Neuronal stem cell (in vitro differentiated cells): ENCODE measurements at places on chromosomes 4 and X.

DNA sequence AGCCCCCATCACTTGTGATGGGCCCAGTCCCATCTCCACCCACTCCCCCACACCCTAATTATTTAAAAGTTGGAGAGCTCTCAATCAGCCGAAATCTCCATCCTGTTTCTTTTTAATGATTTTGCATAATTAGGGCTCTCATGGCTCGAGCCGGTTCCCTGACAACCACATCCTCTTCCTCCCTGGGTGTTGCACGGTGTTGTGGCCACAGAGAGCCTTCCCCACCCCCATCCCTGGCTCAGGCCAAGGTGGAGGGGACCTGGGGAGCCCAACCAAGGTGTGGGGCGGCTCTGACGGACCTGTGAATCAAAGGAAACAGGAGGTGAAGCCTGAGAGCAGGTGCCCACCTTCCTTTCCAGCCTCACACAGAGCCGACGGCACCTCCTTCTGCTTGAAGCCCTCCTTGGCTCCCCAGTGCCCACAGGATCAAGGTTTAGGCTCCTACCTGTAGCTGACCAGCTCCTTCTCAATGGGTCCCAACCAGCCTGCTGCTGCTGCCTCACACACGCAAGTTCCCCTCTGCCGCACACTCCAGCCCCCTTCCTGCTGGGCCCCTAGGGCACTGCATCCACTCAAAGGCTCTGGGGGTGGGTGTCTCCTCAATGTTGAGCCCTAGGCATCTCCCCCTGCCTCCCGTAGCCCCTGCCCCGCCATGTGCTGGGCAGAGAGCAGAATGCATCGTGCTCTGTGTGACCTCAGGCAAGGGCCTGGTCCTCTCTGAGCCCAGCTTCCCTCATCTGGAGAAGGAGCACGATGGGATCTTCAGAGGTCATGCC, 68.7 kb downstream of the WFS1 start:
- DNase-seq, result no peak

DNA sequence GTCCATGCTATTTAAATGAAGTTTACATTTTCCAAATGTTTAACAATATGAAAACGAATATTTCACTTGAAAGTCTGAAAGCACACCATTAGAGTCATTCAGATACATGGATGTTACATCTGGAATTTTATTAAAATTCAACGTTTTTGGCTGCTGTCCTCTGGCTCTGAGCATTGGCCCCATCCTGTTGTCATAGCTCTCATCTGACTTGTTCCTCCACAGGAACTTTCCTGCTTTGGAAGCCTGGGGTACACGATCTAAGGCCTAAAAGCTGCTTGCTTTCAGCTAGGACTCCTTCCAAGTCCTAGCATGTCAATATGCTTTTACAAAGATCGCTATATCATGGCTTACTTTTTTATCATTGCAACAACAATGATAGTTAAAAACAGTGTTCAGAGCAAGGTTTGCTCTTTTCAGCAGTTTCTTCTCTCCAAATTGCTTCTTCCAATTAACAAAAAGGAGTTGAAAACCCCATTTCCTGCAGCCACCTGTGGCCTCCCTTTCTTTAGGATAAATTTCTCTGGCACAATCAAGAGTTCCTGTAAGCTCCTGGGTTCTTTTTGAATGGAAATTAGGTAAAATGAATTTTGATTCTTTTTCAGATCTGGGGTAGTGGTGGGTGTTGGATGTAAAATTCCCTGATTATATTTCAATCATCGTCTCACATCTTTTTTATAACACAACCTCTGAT, 413.4 kb upstream of the AGA start:
- DNase-seq, result no peak

- DNase-seq, result no peak
Measured at GRCh38 chr4:167210166-167210565, 24.1 kb downstream of the SPOCK3 start.

DNA sequence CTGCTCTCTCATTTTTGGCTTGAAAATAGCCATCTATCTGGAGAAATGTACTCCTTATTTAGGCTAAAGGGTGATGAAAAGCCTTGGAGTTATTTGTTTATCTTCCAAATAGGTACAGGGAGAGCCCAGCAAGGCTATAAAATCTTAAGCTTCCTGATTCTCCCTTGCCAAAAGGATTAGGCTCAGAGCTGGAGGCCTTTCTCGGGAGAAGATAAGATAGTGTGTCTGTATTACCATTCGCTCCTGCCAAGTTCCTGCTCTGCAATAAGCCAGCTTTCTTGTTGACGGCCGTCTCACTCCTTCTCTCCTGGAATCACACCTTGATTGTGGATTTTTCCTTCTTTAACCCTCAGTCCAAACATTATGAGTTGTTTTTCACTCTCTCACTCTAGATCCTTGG, 171.8 kb upstream of the TTC29 start:
- no peak for DNase-seq

DNA sequence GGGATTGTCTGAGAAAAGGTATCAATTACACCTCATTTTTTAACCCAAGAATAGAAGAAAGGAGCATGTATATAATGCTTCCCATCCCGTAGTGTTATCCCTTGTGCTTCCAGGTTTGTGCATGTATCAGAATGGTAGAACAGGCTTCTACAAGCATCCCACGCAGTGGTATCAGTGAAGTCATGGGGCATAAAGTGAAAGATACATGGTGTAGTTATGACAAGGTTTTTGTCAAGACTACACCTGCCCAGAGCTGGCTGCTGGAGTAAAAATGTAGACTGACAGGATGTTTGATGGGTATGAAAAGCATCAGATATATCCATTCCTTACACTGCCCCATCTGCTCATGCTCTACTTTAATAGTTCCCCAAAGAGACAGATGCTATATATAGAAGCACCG, 9.5 kb downstream of the TLR1 start:
- no peak for DNase-seq

GRCh38 chrX:28398342-28398741, 188.9 kb upstream of the IL1RAPL1 start:
- no peak for DNase-seq

- no peak for DNase-seq
Measured at GRCh38 chrX:139091066-139091465, 379.5 kb upstream of the FGF13 start.

DNA sequence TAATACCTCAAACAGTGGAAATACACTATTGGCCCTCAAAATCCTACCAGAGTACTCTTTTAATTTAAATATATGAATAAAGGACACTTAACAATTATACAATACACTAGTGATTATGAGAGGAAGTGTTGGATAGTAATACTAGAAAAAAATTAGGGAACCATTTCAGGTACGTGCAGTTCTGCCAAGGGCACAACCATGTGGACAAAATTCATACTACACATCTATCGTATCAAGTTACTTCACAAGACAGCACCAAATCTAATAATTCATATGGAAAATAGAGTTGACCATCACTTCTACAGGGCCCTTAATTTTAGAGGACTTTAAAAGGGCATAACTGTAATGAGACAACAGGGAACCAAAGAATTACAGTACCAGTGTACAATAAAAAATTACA, 69.2 kb upstream of the ZCCHC13 start:
- no peak for DNase-seq

DNA sequence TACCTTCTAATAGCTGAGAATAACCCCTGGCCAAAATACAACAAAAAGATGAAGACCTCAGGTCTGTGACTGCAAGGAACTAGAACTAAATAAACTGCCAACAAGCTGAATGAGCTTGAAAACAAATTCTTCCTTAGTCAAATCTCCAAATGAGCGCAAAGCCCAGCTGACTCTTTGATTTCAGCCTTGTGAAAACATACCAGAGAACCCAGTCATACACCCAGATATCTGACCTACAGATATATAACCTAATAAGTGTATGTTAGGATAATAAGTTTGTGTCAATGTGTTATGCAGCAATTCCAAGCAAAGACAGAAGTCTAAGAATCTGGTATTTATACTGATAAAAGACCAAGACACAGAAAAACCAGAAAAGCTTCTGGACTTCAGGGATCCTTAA, 38.0 kb upstream of the ADGRL3 start:
- DNase-seq, result no peak

- DNase-seq, result no peak
Measured at GRCh38 chr4:10684631-10685030, at the start of gene CLNK. TSS of gene CLNK (minus strand) at chr4:10684768. CDS start at chr4:10667869, 16,899 bp downstream.

- no peak for DNase-seq
Measured at GRCh38 chrX:130147631-130148030, 18.0 kb downstream of the AIFM1 start.

DNA sequence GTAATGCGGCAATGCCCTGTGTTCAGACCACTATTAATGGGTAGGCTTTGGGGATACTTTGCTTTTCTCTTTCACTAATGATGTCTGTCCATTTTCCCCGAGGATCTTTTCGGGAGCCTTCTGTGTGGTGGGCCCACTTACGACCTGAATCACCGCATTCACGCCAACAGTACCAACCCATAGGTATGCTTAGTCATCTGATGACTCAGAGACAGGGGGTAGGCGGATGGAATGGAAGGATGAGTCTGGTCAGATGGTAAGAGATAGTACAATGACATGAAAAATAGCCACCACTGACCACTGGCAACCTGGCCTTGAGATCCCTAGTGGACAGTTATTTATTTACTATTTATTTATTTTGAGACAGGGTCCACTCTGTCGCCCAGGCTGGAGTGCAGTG, 76.0 kb upstream of the DHRSX start:
- no peak for DNase-seq

GRCh38 chrX:42869659-42870476, 91.9 kb upstream of the PPP1R2C start:
- no peak for DNase-seq

DNA sequence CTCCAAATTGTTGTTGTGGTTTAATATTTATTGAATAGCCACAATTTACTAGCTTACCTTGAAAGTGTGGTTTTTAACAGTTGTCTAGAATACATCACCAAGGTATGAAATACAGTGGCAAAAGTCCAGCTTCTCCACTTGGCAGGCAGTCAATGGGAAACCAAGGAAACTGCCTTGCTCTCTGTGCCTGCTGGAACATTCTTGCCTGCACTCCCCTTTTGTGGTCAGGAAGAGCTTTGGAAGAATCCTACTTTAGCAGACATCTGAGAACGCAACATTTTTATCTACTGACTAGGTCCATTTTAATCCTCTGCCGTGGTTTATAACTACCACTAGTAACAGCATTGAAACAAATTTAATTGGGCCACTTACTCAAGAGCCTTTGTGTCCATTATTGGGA, 64.5 kb downstream of the TENM3 start:
- DNase-seq, result no peak

GRCh38 chr4:140641105-140641555, 72.4 kb upstream of the UCP1 start:
- DNase-seq, result no peak

DNA sequence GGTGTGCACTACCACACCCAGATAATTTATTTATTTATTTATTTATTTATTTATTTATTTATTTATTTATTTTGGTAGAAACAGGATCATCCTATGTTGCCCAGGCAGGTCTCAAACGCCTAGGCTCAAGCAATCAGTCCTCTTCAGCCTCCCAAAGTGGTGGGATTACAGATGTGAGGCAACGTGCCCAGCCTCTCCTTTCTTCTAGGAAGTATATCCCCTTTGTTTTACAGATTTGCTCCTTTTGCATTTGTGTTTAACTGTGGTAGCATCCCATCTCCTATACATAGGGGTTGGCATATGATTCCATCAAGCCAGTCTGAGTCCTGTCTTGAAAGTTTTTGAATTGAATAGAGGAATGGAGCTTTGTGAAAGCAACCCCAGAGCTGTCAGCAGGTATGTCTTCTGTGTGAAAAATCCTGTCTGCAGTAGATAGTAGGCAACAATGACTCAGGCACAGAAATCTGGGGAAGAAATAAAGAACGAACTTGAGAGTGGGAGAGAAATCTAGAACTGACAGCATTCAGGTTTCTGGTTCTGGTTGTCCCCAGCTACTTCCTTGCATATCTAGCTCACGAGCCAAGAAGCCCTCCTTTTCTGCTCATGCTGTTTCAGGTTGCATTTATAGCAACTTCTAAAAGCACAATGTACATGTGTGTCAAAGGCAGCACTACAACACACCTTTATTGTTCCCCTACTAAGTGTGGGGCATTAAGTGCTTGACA, 113.7 kb upstream of the LSM6 start:
- no peak for DNase-seq

DNA sequence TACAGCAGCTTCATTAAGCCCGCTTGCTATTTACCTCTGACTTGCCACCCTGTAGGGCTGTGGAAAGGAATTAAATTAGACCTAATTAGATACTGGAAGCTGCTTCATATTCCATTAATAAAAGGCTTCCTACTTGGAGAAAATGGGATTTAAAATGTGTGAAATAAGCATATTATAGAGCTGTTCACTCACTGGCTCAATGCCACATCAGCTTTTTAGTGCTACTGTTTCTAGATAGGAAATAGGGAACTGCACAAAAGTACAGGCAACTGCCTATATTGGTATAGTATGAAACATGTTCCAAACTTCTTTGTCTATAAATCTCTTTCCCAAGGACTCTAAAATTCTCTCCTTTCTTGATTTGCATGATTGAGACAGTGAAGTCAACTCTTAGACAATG, 407.9 kb upstream of the AADAT start:
- DNase-seq, result no peak

DNA sequence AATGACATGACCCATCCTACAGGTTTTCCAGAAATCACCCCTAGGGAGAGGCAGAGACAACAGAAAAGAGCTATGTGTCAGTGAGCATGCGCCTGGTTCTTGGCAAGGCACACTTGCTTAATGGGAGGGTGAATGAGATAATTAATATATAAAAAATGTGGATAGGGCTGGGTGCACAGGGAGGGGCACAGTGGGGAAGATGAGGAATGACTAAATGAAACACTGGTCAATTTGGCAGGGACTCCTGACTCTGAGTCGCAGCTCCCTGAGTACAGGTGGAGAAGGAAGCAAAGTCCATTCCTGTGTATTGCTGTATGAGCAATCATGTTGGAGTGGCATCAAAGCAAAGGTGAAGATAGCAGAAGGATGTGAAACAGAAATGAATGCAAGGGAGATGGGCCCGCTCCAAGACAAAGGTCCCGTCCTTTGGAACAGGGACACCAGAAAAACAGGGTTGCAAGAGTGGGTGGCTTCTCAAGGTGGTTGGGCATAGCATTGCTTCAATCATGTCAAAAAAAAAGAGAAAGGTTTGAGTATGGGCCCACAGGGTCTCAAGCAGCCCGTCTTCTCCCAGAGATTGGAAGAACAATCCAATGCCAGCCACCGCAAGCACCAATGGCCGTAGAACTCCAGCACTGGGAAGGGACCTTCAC, 278.4 kb upstream of the AGTR2 start:
- DNase-seq, result no peak

DNA sequence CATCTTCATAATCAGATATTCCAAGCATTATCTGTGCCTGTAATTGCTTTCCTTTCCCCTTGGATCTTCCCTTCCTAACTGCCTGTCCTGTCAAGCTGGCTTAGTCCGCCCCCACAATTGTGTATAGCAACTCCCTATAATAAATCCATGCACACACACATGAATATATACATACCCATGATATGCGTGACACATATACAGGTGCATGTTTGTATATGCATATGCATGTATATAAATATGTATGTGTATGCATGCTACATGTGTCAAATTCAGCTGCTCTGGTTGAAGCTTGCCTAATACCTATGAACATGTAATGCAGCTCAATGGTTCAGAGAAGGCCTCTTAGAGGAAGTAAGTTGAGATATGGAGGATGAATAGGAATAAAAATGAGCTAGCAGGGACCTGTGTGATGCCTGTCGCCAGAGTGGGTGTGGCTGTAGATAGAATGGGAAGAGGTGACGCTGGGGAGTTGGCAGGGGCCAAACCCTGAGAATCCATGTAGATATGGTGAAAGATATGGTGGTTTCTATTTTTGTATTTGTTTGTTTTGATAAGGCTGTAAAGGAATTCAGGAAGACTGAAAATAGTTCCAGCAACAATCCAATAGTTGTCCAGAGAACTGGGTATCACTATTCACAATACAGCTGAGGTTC, 595.0 kb upstream of the BOD1L1 start:
- DNase-seq, result no peak
